AG08396 (cell line): ENCODE measurements at places on chromosomes 3 and 15.
A peak's percentile ranks its signal among the peaks of the same experiment; 100 is the strongest.

- no peak for DNase-seq
These were observed 27.6 kb downstream of the ZNF589 start for GRCh38 chr3:48268381-48268935.

- no peak for DNase-seq
These were observed 14.9 kb downstream of the ATXN7 start for GRCh38 chr3:63878394-63879060.

DNA sequence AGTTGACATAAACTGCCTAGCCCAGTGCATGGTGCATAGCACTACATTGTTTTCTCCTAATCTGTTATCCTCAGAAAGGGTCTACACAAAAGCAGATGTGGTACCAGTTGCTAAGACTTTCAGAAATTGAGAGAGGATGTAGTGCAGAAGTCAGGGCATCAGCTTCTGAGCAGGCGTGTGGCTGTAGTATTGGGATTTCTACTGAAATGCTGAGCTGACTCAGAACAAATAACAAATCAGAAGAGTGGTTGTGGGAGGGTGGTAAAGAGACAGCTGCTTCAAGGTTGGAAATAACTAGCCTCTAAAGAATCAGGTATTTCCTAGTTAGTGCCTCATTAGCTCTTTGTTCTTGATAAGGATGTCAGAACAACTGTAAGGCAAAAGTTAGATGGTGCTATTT is 161.3 kb downstream of the AKAP13 start:
- DNase-seq = no peak

GRCh38 chr15:55683376-55683775 is 59.6 kb downstream of the PRTG start:
- peak; percentile 14 for DNase-seq

DNA sequence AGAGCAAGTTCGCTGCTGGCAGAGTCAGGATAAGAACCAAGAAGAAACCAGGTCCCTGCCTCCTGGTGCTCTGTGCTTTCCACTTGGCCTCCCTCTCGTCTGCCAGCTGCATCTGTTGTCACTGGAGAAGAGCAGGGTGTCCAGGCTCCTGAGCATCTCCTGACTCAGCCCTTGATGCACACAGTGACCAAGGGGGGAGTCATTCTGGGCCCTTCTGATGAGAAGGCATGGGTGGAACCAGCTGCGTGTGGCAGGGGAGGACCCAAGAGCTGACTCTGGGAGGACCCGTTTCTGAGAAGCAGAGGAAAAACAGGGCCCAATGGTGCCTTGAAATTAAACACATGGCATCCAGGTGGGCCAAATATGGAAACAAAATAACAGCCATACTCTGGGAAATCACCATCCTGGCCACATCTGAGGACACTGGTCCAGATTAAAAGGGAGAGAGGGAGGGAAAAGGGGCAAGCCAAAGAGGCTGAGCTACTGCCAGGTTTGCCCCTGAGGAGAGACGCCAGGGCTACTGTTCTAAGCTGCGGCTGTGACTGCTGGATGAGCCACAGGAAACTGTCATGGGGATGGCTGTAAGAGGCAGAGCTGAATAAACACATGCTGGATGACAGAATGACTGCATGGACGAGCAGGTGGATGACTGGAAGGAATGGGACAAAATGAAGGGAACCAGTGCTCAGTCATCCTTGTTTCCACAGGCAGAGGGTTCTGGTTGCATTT is 58.1 kb upstream of the CA12 start:
- DNase-seq = no peak

- no peak for DNase-seq
These were observed 73.2 kb upstream of the UBP1 start for GRCh38 chr3:33513262-33513863.

DNA sequence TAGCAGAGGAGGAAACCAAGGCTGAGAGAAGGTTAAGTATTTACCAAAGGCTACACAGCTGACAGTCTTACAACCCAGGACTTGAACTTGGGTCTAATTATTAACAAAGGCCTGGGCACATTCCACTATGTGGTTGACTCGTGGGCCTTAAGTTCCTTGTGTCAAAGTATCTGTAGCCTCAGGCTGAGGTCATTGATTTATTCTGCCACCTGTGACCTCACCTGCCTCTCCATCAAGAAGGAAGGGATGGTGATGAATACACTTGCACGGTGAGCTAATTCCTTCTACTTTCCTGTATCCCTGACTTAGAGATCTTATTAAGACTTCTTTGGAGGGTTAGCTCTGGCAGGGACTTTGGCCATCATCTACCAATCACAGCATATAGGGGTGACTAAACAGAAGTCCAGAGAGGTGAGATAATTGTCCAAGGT is 19.9 kb upstream of the LRRC58 start:
- no peak for DNase-seq

DNA sequence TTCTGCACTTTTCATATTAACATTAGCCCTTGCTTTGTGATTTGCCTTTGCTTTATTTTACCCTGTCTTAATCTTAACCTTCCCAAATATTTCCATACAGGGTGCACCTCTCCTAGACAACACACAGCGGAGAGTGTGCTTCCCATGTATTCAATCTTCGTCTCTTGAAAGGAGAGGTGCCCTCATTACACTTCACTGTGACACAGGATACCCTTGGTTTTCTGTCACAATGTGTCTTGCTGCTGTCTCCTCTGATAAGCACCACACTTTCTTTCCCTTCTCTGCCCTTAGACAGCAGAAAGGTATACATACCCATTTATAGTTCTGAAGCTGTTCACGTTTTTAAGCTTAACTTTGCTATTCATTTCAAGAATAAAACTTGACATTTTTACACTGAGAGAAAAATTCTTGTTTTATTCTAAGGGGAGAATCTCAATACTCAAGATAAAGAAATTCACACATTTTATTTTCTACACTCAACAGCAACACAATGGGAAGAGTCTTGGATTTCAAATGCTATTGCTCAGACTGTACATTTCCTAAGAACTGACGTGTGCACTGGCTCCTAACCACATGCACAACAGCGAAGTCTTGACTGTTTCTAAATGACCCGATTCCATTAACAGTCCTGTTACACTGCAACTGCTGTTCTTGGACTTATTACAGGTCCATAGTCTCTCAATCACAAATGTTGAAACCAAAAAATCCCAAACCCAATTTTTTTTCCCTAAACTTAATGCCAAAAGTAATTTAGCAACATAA is 21.1 kb downstream of the ZXDC start:
- no peak for DNase-seq

DNA sequence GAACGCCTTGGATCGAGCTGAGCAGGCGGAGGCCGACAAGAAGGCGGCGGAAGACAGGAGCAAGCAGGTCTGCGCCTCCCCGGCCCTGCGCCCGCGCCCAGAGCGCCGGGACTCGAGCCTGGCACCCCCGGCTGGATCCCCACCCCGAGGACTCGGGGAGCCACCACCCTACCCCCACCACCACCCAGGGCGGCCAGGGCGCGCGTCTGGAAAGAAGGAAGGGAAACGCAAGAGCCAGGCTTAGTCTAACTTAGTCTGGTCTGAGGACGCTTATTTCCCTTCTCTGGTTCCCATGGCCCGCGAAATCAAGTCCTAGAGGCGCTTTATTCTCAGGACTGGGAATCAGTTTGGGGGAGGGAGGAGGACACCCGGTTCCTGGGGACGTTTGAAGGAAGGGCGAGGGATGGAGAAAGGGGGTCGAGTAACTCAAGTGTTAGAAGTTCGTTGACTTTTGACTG is 359 bp downstream of the TPM1 start:
- DNase-seq = peak; percentile 48

DNA sequence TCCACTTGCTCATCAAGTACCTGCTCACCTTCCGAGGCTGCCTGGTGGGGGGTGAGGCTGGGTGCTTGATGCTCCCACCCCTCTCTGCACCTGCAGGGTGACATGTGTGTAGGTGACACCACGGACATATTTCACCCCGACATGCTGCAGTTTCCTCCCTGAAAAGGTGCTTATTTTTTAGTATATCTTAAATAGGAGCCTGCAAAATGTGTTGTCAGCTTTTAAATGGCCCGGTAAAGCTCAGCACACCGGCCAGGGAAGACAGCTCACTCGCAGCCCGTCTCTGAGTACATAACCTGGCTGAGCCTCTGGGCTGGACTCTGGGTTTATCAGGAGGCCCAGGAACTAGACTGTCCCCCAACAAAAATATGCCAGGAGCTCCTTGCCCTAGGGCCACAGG is 89.3 kb upstream of the LINGO1 start:
- DNase-seq = no peak

- DNase-seq = no peak
These were observed 1.8 kb downstream of the STAG1 start for GRCh38 chr3:136750209-136750896.

GRCh38 chr15:52221730-52222129 is 30.5 kb upstream of the GNB5 start:
- no peak for DNase-seq

DNA sequence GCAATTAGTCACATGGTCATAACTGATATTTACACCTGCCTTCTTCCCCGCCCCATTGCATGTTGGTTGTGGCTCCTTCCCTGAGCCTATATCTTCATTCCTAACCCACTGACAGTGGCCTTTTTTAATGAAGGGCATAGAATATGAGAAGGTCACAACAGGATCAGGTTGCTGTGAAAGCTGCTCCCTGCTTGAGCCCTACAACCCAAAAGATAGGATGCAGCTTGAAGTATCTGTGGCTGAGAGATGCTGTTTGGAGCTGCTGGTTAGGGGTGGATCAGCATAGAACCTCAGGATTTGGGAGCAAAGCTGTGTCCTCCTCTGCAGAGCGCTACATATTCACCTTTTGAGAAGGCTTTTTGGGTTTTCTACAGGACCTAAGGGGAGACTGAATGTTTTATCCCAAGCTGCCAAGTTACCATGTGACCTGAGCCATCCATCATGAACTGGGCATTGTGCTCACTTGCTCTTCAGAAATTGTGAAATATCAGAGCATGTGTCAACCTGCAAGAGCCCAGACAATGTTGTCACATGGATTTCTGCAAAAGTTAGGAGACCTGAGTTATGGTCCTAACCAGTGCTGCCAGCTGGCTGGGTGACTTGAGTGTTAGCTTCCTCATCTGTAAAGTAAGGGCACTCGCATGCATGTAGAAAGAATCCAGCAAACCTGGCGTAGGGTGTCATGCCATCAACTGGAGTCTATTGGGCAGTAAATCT is 49.8 kb upstream of the ARL8B start:
- no peak for DNase-seq
